GM04503 (cell line): ENCODE measurements at places on chromosomes 16 and 17.

GRCh38 chr17:83080858-83081683 lies 1.7 kb downstream of the METRNL start:
- no peak for DNase-seq

DNA sequence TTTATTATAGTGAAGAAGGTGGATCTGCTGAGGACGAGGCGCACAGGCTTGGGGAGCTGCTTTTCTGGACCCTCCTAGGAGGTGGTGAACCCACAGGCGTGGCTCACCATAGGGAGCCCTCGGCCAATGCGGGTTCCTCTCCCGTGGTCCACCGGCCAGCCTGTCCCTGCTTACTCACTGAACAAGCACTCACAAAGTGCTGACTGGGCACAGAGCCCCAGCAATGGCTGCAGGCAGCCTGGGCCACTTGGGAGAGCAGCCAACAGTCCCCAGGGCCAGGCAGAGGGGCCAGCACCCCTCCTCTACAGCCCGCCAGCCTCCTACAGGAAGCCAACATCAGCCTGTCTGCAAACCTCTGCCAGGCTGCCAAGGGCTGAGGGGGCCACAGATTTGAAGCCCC lies 19.1 kb upstream of the NCBP3 start:
- DNase-seq: no peak

GRCh38 chr17:29769225-29769624 lies 146.5 kb upstream of the CORO6 start:
- DNase-seq: no peak

DNA sequence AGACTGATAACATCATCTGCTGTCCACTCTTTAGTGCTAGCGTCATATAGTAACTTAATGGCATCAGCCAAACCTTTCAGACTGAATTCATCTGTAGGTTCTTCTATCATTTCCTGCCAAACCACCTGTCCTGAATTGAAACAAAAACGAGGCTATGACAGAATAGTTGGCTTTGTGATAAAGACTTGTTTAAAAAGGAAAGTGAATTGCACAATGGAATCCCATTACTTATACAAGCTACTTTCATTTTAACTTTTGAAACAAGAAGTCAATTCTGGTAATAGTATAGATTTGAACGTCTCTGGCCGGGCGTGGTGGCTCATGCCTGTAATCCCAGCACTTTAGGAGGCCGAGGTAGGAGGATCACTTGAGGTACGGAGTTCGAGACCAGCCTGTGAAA lies 18.2 kb downstream of the LASP1NB start:
- no peak for DNase-seq

DNA sequence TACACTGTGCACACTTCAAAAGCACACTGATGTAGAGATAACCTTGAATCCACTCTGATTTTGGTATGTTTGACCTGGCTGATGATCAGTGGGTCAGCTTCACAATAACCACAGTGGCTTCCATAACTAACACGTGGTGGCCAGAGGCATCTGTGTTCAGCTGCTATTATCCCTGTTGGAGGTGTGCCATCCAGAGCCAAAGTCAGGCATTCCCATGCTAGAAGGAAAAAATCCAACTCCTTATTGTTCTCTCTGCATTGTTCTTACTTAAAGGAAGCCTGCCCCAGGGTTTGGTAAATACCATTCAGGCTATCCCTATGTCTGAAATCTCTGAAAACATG lies 127.3 kb upstream of the MON1B start:
- DNase-seq: no peak

- DNase-seq: peak; percentile 93
Observed at GRCh38 chr16:89395150-89396142, 94.9 kb downstream of the ANKRD11 start.

DNA sequence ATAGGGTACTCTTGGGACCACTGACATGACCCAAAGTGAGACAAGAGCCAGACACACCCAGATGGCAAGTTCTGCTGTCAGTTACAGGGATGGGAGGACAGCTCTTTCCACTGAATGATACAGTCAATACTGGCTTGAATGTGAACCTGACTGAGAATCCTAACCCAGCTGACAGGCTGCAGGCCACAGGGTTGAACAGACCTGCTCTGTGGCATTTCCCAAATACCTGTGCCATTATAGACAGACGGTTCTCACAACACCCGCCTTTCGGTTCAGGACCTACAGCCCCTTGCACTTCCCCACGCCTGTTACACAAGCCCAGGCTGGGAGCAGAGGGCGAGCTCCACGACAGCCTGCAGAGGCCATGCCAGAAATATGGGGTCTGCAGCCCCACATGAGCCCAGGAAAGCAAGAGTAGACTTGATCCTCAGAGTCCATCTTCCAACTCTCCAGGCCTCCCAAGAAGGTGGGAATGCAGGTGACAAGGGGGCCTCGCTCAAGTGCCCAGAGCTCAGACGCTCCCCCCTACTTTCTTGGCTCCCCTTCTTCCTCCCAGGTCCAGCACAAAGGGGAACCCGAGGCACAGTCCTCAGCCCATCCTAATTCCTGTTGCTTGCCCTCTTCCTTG lies 314.3 kb downstream of the SOX9 start:
- DNase-seq: no peak

- no peak for DNase-seq
Observed at GRCh38 chr17:35341411-35341992, 31.9 kb downstream of the SLFN11 start.

- peak; percentile 80 for DNase-seq
Observed at GRCh38 chr16:80932708-80933095, 74.0 kb downstream of the CMC2 start.

GRCh38 chr17:63880706-63881105 lies 1.0 kb downstream of the GH2 start:
- DNase-seq: no peak

DNA sequence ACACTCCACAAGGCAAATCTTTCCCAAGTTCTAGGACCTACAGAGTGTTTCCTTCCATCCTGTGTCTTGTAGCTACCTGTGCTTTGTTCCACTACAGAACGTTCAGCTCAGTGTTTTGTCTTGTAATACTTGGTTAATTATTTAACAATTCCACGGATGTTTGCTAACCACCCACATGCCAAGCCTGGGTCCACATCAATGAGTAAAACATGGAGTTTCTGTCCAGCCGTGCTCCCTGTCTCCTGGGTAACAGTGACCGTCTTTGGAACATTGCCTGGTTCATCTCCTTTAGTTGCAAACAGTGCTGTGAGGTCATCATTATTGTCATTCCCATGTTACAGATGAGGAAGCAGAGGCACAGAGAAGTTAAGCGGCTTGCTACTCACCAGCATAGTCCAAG lies 41.3 kb downstream of the IRF8 start:
- DNase-seq: no peak

DNA sequence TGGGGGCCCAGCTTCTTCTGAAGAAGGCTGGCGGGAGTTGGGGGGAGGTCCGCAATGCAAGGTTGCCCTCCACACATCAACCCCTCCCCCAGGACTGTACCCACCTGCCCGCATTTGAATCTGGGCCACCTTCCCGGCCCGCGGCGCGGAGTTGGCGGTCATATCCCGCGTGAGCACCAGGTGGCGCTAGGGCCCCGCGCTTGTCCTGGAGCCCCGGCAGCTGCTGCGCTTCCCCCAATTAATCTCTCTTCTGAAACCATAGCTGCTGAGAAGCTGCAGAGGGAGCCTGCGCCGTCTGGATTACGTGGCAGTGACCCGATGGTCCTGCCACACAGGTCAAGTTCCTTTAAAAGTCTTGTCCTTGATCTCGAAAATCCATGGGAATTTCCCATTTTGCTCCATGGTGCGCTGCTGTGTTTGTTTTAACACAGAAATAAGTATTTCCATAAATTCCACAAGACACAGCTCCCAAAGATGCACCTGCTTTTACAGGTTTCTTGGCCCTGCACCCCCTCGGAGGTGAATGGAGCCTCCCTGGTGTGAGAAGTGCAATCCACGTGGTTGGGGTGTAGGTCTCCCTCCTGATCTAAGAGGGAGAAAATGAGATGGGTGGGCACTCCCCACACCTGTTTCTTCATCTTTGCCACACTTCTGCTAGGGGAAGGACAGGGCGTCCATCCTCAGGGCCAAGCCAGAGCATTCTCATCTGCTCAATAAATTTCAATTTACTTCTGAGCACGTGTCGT lies 22.1 kb downstream of the COX4I1 start:
- DNase-seq: no peak

GRCh38 chr17:44324571-44325275 lies at the start of gene SLC25A39:
SLC25A39 (minus strand) TSS chr17:44324823; CDS start chr17:44323562, 1,261 bp downstream.
- DNase-seq: peak; percentile 49

DNA sequence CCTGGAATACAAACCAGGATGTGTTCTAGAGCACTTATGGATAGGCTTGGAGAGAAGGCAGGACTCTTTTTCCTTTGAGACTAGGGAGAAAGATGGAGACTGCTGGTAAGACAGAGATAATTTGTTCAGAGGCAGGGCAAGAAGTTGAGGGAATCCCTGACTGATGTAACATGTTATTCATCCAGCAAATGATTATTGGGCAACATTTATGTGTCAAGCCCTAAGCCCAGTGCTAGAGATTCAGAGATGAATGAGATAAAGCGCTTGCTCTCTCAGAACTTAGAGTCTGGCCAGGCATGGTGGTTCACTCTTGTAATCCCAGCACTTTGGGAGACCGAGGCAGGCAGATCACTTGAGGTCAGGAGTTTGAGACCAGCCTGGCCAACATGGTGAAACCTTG lies 47.8 kb upstream of the NUFIP2 start:
- DNase-seq: peak; percentile 25

DNA sequence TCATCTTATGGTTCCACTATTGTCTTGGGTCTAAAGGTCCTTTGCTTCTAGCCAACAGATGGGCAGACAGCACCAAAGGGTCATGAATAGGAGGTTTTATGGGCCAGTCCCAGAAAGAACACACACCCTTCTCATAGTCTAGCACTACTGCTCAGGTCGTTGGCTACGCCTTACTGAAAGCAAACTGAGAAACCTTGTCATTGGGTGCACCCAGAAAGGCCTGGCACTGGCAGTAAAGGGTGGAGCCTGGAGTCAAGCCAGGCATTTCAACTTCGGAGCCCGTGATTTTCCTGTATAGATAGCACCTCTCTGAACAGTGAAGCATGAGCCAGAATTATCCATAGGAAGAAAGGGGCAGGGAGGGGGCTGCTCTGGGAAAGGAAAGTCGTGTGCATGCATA lies 74.9 kb downstream of the VAT1L start:
- no peak for DNase-seq

- no peak for DNase-seq
Observed at GRCh38 chr17:29567304-29567553, 392 bp upstream of the ABHD15 start.

DNA sequence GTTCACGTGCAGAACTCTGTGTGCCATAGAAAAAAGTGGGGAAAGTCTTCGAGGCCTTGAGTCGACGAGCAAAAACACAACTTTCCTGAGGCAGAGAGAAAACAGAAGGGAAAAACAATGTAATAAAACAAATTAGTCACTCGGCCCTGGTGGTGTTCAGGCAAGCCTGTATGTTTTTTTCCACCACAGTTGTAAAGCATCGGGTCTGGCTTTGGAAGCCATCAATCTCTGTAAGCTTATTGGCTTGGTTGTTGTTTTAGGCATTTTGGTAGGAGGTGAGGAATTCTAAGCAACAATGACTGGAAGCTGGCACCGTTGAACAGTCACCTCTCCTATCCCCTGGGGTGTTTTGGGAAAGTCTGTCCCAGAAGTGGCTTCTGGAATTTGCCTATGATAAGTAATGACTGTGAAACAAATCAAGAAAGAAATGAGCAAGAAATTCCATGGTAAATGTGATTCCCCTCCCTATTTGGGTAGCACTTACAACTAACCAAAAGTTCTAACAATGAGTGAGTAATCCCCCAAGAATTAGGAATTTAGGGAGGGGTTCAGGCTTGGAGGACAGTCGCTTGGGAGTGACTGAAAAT lies 2.8 kb downstream of the CDH13 start:
- peak; percentile 89 for DNase-seq

GRCh38 chr17:33803686-33804085 lies 451.4 kb upstream of the CCL2 start:
- no peak for DNase-seq

DNA sequence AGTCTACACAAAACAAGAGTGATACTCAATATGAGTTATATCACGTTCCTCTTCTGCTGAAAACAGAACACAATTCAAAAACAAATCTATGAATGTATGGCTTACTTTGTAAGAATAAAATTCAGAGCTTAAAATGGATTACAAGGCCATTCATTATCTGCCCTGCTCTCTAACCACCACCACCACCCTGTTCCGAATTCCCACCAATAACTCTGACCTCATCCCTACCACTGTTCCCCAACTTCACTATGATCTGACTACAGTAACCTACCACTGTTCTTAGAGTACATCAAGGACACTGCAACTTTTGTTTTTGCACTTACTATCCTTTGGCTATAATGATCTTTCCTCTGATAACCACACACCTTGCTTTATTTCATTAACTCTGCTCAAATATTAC lies 21.3 kb downstream of the FBXL20 start:
- no peak for DNase-seq

- DNase-seq: no peak
Observed at GRCh38 chr16:55058576-55058975, 127.9 kb downstream of the IRX5 start.

DNA sequence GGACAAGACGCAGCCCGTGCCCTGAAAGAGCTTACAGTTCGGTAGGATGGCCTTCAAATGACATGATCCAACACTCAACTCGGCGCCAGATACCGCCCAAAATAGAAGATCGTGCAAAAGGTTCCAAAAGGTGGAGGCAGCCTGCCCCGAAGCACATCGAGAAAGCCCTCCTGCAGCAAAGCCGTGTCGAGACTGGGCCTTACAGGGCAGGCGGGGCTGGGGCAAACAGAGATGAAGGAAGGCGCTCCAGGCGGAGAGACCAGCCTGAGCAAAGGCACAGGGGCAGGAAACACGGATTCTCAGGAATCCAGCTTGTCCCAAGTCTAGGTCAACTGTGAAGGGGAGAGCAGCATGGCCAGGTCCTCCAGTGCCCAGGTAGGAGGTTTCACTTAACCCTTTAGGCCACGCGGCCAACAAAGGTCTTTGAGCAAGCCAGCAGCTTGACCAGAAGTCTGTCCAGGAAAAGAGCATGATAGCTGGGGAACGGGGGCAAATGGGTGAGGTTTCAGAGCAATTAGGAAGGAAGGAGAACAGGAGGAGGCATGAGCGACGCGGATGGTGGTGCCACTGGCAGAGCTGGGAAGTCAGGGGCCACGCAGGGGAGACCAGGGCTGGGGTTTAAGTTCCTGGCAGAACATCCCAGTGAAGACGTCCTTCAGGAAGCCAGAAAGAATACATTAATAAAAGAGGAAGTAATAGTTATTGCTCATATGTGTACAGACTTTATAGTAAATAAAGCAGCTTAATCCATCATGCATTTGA lies 21.2 kb upstream of the EIF1 start:
- no peak for DNase-seq
